ENCODE measurements at places on chromosomes 6 and 20.

DNA sequence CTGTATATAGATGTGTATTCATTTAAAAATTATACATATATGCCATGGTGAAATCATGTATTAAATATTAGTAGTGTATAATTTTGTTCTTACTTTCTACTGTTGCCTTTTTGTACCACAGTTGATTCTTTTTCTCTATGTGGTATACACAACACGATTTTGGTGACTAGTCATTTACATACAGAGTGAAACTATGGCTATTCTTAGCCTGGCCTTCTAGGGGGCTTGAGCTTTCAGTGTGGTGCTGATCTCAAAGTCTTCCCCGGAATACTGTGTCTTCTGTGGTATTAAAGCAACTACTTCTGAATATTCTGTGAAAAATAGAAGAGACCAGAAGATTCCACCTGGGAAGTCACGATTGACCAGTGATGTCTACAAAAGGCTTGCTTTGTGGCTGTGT, 301.9 kb downstream of the UTRN start:
- DNase-seq, result no peak

DNA sequence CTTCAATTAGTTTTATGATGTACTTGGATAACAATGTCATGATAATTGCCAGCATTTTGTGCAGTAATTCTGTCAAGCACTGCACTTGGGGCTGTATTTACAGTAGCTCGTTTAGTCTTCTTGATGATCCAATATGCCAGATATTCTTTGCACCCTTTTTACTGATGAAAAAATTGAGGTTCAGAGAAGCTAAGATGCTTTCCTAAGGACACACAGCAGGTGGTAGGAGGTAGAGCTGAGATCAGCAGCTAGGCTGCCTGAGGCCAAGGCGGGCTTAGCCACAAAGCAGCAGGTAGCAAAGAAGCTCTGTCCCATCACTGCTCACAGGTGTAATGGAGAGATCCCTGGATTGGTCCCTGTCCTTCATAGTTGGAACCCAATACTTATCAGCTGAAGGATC, 33.3 kb downstream of the SUMO4 start:
- DNase-seq, result no peak

DNA sequence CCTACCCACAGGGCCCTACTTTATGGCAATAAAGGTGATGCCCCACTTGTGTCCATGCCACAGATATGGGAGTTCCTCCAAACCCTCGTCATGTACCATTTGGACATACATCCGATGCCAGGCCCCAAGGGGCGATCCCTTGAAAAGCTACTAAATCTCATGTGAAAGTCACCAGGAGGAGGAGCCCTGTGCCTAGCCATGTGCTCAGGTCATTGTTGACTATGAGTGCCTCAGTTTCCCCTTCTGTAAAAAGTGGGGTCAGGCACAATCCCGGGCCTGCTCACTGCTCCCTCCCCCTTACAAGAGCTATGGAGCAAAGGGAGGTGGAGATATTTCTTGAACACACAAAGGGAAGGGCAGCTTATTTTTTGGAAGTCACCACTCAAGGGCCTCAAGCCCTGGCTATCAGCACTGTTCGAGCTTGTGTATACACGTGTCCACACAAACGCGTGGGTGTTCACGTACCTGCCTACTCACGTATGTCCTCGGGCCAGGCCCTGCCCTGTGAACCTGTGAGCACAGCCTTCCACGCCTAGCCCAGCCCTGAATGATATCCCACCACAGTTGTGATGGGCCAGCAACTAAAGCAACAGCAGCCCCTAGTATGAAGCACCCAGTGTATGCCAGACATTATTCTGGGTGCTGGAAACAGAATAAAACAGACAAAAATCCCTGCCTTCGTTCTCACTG, 1.9 kb downstream of the ACTL10 start:
- no peak for DNase-seq

DNA sequence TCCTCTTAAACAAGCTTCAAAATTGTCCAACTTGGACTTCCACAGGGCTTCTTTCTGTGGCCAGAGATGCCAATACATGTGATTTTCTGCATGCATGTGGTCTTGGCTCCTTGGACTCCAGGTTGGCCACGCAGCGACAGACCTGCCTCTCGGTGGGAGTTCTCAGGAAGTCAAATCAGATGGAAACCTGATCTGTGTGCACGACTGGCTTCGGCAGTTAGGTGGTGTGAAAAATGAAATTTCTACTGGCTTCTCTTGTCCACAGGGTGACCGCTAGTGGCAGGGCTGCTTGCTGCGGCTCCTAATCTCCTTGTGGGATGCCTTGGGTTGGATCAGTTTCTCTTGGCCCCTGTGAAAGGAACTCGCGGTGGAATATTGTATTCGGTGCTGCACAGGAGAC, 57.3 kb downstream of the PHACTR3 start:
- DNase-seq, result no peak

DNA sequence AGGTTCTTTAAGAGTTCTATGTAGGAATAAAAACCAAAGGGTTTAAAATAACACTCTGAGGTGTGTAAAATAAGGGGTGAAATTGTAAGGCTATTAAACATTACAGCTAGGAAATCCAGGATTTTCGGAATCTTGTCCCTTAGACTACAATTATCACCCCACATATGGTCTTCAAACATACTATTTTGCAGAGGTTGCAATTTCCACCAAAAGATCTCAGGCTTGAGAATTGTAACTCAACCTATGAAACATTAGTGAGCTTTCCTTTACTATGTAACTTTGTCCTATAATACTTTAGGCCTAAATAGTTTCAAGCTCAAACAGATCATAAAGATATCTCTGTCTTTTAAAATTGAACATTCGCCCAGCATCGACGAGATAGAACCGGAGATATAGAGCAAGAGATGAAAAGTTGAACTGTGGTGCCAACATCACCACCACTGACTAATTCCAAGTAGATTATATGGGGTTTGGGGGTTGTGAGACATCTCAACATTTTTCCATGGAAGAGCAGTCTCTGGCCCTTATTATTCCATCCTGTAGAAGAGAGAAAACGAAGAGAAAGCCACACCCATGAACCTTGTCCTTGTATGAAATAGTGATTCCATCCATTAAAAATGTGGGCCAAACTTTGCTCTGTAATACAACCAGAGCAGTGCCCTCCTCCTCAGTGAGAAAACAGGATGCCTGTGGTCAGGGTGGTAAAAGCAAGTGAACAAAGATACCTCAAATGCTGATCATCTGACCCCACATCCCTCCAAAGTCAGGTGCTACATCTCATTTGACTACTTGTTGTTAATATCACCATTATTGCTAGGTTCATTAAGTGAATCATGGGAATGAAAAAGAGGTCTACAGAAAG, 284.5 kb upstream of the GJE1 start:
- DNase-seq, result no peak

DNA sequence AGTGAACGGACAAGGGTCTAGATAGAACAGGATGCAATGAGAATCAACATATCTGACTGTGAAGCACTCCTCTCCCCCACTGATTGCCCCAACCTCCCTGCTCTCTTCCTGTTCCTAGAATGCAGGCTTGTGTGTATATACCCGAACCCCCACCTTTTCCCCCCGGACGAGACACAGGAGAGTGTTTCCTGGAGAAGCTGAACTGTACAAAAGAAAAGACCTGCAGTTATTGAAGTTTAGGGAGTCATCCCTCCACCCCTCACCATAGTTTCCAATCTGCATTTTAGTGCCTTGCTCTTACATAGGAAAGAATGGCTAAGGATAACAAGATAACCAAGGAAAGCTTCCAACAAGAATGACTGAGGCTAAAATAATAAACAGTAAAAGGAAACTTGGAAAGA, 55.5 kb upstream of the PDE10A start:
- no peak for DNase-seq

DNA sequence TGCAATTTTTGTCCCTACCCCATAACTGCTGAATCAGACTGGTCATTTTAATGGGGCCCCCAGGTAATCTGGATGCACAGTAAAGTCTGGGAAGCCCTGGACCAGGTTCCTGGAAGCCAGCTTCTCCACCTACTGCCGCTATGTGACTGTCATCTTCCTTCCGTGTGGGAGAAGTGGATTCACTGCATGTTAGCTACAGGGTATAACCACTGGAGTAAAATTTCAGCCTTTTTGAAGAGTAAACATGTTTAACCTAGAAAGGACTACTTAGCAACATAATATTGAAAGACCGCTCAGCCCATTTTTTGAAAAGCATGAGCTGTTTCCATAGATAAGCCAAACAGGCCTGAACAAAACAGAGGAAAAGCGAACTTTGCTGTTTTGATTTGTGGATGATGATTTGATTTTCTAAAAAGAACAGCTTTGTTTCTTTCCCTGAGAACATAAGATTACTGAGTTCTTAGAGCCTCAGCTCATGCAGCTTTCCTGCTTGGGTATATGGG, 208.1 kb downstream of the PLCB4 start:
- no peak for DNase-seq

DNA sequence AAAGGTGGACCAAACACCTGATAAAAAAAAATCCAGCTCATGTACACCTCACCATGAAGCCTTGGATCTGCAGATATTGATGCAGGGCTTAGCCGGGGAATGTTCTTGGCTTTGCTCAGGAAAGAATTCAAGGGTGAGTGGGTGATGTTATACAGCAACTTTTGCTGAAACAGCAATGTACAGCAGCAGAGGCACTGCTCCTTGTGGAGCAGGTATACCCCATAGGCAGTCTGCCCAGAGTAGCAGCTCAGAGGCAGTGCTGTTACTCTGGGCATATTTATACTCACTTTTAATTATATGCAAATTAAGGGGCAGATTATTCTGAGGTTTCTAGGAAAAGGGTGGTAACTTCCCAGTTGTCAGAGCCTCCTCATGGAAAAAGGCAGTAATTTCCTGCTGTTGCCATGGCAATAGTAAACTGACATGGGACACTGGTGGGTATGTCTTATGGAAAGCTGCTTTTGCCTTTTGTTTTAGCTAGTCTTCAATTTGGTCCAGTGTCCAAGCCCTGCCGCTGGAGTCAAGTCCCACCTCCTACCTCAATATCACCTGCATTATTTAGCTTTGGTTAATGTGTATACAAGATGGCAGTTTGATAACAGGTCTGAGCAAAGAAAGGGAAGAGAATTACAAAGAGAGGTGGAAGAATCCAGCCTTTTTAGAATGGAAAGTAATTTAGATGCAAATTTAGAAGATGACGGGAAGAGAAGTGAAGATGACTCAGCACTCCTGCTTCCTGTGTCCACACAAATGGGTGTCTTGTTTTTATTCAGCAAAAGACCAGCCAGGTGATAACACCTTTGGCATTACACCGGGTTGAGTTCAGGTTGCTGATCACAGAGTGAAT, 110.1 kb upstream of the JAG1 start:
- no peak for DNase-seq

DNA sequence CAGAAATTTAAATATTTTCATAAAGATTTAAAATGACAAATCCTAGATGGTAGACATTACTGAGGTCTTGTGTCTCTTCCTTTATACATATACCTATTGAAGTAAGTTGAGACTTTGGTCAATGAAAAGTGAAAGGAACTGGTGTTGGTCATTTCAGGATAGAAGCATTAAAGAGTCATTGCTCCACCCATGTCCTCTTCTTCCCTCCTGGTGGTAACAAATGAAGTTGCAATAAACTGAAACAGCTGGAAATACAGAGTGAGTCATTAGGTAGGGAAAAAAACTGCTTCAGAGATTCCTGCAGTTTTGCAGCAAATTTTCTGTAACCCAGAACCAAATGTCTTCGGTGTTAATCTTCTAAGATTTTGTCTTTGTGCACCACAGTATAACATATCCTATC, 448.0 kb downstream of the EYS start:
- DNase-seq, result no peak

- no peak for DNase-seq
Observed at GRCh38 chr6:135583256-135583761, 85.8 kb upstream of the AHI1 start.

- no peak for DNase-seq
Observed at GRCh38 chr20:9068233-9068801, 570 bp upstream of the PLCB4 start.

- no peak for DNase-seq
Observed at GRCh38 chr6:142322504-142323198, 20.8 kb downstream of the ADGRG6 start.

DNA sequence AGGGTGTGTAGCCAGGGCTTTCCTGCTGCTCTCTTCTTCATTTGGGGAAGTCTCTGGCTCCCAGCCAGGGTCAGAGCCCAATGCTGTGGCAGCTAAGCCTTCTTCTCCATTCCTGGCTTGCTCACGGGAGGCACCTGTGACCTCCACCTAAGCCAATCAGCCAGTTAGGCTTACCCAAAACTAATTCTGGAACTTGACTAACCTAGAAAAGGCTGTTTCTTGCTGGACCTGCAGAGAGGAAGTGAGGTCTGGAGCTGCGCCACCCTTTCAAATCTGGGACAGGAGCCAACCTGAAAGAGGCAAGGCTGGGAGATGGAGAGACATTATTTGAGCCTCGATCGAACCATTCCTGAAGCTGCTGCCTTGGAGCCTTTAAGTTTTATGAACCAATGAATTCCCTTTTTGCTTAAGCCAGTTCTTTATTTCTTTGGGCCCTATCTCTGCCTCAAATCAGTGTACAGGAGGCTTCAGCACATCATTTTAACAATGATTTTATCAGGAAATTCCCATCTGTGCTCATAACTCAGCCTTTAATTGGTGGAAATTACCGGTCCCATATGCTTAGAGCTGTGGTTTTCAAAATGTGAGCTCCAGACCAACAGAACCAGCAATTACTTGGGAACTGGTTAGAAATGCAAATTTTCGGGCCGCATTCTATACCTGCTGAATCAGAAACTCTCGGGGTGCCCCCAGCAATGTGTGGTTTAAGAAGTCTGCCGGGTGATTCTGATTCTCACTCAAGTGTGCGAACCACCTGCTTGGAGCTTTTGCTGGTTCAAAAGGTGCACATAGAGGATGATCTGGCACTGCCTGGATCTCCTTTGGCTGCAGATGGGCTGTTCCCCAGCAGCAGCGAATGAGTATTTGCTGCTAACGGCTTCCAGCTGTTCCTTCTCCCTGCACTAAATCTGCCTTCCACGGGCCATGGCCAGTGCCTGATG, 97.4 kb upstream of the RNF24 start:
- no peak for DNase-seq

DNA sequence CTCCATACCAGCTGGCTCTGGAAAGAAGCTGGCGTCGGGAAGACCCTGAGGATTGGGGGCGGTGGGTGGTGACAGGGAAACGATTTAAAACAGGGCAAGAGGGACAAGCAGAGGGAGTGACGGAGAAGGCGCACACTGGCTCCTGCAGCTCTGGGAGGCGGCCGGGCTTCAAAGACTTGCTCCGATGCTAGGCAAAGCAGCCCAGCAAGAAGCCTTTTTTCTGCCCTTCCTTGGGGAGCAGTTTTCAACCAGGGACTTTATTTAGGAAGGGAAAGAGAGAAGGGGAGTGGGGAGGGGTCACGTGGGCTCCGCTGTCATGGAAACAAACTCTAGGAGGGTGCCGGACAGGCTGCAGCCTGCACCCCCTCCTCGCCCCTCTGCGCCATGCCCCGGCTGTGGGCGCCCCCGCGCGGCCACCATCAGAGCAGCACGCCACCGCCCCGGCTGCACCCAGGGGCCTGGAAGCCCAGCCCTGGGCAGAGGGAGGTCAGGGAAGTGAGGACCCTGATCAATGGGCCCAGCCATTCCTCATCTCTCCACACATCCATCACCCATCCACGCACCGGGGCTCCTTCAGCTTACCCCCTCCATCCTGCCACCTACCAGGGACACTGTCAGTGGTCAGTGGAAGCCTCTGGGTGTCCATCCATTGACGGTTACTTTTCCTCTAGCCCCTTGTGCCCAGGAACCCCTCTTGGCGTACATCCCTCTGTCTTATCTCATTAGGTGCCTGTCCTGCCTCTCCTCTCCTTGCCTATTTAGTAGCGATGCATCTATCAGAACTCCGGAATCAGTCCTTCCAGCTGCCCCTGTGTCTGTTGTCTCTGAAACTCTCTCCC, 66.6 kb upstream of the CCDC167 start:
- DNase-seq, result peak; percentile 29

All from GOT3 (cell line).